CD4-positive, alpha-beta T cell (primary cell): ENCODE measurements at places on chromosomes 2 and 18. TPM values are rescaled to one million over a fixed set of nuclear protein-coding genes. Genes with fewer than 3 reads are reported as not detected.

GRCh38 chr2:1136846-1137245 is 186.2 kb downstream of the SNTG2 start:
- no peak for DNase-seq
- H3K27ac ChIP-seq = no peak overlapping the region
- no peaks in the 10 kb centered on the region for H3K4me1 ChIP-seq

GRCh38 chr2:208556983-208557484 is 150.4 kb downstream of the PTH2R start:
- no peaks in the 10 kb centered on the region for H3K4me1 ChIP-seq
- H3K4me3 ChIP-seq = no peak overlapping the region
- H3K27ac ChIP-seq = no peak overlapping the region
- no peak for DNase-seq
- H3K27me3 ChIP-seq = no peaks in the 10 kb centered on the region
- no peaks in the 10 kb centered on the region for H3K36me3 ChIP-seq

DNA sequence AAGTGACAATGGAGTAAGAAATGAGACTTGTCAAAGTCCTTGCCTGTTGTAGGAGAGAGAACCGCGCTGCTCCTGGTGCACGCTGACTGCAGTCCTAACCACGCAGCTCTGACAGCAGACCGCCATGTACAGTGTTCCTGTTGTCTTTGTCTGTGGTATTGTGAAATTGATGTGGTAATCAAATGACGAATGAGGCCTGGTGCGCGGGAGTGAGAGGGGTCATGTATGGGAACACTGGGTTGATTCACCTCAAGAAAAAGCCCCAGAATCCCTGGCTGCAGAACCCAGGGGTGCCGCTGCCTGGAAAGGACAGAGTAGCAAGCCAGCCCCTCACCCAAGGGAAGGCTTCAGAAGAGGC is 64.0 kb downstream of the INPP4A start:
- no peaks in the 10 kb centered on the region for H3K27me3 ChIP-seq
- H3K27ac ChIP-seq = no peak overlapping the region
- H3K36me3 ChIP-seq = peaks cover 10% of the 10 kb centered on the region

DNA sequence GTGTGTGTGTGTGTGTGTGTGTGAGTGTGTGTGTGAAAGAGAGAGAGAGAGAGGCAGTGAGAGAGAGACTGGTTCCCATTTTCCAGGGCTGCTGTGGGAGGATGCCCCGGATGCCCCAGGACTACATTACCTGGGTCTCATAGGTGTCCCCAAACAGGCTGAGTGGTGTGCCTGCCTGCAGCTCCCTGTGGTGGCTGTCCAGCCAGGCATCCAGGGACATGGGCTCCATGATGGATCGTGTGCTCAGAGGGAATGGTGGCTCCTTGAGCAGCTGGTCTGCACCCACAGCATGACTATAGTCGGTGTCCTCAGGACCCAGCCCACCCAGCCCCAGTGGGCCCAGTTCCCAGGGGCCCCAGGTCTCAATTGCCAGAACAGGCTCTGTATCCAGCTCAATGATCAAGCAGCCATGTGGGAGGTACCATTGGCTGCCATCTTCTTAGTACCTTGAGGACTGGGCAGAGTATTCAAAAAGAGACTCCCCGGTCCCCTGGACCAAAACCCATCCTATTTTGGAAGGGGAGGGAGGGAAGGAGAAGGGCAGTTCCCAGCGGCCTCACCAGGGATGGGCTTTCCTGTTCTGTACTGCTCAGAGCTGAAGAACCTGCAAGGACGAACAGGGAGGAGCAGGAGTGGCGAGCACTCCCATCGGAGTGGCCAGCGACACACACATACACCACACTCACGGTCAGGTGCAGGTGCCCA is 5.8 kb upstream of the OXER1 start:
- no peaks in the 10 kb centered on the region for H3K36me3 ChIP-seq
- no peak for DNase-seq
- H3K27me3 ChIP-seq = no peaks in the 10 kb centered on the region

GRCh38 chr2:150140777-150141176 is 346.7 kb downstream of the RND3 start:
- no peak overlapping the region for H3K27ac ChIP-seq
- no peak overlapping the region for H3K4me3 ChIP-seq
- H3K27me3 ChIP-seq = no peaks in the 10 kb centered on the region
- no peaks in the 10 kb centered on the region for H3K4me1 ChIP-seq
- no peak for DNase-seq

DNA sequence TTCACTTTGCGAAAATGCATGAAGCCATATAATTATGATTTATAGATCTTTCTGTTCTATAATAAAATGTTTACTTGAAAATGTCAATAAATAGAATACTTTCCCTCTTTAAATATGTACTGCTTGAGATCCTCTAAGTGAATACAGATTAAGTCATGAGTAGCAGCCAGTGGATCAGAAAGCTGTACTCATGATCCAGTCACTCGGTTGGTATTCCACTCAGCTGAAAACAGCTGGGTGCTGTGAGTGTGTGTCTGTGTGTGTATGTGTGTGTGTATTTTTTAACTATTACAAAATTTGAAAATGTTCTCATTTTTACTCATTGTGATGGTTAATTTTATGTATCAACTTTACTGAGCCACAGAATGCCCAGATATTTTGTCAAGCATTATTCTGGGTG is 141.6 kb upstream of the CYP26B1 start:
- H3K27ac ChIP-seq = no peak overlapping the region
- H3K4me1 ChIP-seq = no peaks in the 10 kb centered on the region
- no peak for DNase-seq
- no peak overlapping the region for H3K4me3 ChIP-seq
- no peaks in the 10 kb centered on the region for H3K27me3 ChIP-seq

- H3K27ac ChIP-seq = no peak overlapping the region
- no peaks in the 10 kb centered on the region for H3K4me1 ChIP-seq
- no peak for DNase-seq
These were observed 85.5 kb downstream of the EPC2 start for GRCh38 chr2:148730085-148730484.

- no peaks in the 10 kb centered on the region for H3K27me3 ChIP-seq
- no peak for DNase-seq
- H3K27ac ChIP-seq = no peak overlapping the region
- no peak overlapping the region for H3K4me3 ChIP-seq
These were observed 400.6 kb upstream of the CHST9 start for GRCh38 chr18:27585602-27586173.

GRCh38 chr2:169808221-169808620 is 9.6 kb downstream of the SSB start:
- no peak for DNase-seq
- H3K27ac ChIP-seq = no peak overlapping the region
- H3K4me1 ChIP-seq = peaks cover 7% of the 10 kb centered on the region
- H3K4me3 ChIP-seq = no peak overlapping the region

GRCh38 chr2:17592731-17593409 is 52.4 kb downstream of the VSNL1 start:
- H3K4me3 ChIP-seq = no peak overlapping the region
- no peak for DNase-seq
- H3K27ac ChIP-seq = no peak overlapping the region
- H3K27me3 ChIP-seq = peaks cover 4% of the 10 kb centered on the region
- no peaks in the 10 kb centered on the region for H3K4me1 ChIP-seq

DNA sequence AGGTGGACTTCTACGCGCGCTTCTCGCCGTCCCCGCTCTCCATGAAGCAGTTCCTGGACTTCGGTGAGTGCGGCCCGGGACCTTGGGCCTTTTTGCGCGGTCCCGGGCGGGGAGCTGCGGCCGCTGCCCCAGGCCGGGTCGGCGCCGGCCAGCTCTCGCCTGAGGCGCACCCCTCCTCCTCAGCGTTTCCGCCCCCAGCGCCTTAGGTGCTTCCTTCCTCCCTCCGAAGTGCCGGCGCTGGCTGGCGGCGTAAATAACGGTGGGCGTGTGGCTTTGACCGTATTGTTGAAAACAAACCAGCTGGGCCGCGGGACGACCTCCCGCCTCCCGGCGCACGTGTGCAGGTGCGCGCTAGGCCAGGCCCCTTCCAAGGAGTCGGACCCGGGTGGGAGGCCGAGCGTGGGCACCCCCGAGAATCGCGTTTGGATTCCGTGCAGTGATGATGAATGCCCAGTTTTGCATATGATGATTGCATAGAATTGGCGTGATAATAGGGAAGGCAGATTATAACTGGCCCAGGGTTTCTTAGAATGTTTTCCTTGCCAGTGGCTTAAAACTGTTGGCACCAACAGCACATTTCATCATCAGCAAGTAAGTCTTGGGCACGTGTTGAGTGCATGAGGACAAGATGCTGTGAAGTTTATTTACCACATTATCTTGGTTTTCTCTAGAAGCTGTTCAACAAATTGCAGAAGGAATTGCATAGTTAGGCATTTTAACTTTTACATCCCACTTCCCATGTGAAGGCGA is 569 bp downstream of the PDK1 start:
- H3K36me3 ChIP-seq = peaks cover 13% of the 10 kb centered on the region
- peak overlapping the region; percentile 71 for H3K4me3 ChIP-seq
- peaks cover 21% of the 10 kb centered on the region for H3K4me1 ChIP-seq
- no peaks in the 10 kb centered on the region for H3K27me3 ChIP-seq
- H3K27ac ChIP-seq = peak overlapping the region; percentile 86

DNA sequence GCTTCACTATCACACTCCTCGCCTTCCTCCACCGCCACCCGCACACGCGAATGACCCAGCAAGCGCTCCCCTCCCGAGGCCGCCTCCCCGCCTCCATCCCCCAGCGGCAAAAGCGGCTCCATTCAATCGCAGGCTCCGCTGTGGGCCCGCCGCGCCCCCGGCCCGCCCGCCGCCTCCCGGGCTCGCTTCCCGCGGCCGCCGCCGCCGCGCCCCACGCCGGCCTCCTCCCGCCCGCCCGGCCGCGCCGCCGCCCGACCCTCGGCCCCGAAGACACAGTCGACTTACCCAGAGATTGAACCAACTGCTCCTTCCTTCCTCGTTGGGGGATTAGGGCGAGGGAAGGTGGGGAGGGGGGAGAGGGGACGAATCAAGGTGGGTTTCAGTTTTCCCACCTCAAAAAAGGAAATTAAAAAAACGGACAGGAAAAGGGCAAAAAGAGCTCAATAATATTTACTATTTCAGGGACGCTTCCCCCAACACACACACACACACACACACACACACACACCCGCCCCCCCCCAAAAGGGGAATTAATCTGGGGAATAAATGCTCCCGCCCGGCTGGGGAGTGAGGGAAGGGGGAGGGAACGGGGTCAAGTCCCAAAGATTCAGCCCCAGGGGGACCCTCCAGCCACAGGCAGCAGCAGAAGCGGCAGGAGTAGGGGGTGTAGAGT is 743 bp downstream of the XPO1 start:
- peak overlapping the region; percentile 85 for H3K4me3 ChIP-seq
- peaks cover 18% of the 10 kb centered on the region for H3K4me1 ChIP-seq
- H3K36me3 ChIP-seq = peaks cover under 1% of the 10 kb centered on the region
- no peaks in the 10 kb centered on the region for H3K27me3 ChIP-seq
- DNase-seq = peak; percentile 28
- peak overlapping the region; percentile 98 for H3K27ac ChIP-seq

- H3K36me3 ChIP-seq = no peaks in the 10 kb centered on the region
- no peaks in the 10 kb centered on the region for H3K27me3 ChIP-seq
- no peaks in the 10 kb centered on the region for H3K4me1 ChIP-seq
- no peak for DNase-seq
- no peak overlapping the region for H3K27ac ChIP-seq
These were observed 198.1 kb downstream of the PDE1A start for GRCh38 chr2:182228741-182229140.

- H3K4me3 ChIP-seq = no peak overlapping the region
- no peaks in the 10 kb centered on the region for H3K4me1 ChIP-seq
- H3K27me3 ChIP-seq = peaks cover 23% of the 10 kb centered on the region
- H3K36me3 ChIP-seq = no peaks in the 10 kb centered on the region
- DNase-seq = no peak
These were observed 64.8 kb upstream of the ALKAL2 start for GRCh38 chr2:352696-353095.

- no peaks in the 10 kb centered on the region for H3K36me3 ChIP-seq
- DNase-seq = no peak
- H3K4me1 ChIP-seq = no peaks in the 10 kb centered on the region
- no peak overlapping the region for H3K4me3 ChIP-seq
These were observed 217.7 kb downstream of the SOCS6 start for GRCh38 chr18:70506511-70506910.

GRCh38 chr2:985317-985898 is 34.8 kb downstream of the SNTG2 start:
- no peak overlapping the region for H3K4me3 ChIP-seq
- DNase-seq = no peak
- no peak overlapping the region for H3K27ac ChIP-seq
- H3K36me3 ChIP-seq = no peaks in the 10 kb centered on the region

The NOSTRIN gene
- 0.92 TPM for total RNA-seq

The FHL2 gene
- total RNA-seq = 0.42 TPM

The BOLL gene
- not detected for total RNA-seq

The OXER1 gene
- total RNA-seq = not detected

The INHA gene
- not detected for total RNA-seq
